ENCODE measurements at places on chromosomes 4 and X.

GRCh38 chrX:149508467-149508866 lies 3.4 kb upstream of the IDS start:
- no peak for DNase-seq

DNA sequence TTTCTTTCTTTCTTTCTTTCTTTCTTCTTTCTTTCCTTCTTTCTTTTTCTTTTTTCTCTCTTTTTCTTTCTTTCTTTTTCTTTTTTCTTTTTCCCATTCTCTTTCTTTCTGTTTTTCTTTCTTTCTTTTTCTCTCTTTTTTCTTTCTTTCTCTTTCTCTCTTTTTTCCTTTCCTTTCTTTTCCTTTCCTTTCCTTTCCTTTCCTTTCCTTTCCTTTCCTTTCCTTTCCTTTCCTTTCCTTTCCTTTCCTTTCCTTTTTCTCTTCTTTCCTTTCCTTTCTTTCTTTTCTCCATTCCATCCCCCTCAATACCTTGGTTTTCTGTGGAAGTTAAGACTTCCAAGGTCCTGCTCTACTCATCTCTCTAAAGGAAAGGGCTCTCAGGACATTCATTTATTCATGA lies 102.8 kb upstream of the CLNK start:
- no peak for DNase-seq

DNA sequence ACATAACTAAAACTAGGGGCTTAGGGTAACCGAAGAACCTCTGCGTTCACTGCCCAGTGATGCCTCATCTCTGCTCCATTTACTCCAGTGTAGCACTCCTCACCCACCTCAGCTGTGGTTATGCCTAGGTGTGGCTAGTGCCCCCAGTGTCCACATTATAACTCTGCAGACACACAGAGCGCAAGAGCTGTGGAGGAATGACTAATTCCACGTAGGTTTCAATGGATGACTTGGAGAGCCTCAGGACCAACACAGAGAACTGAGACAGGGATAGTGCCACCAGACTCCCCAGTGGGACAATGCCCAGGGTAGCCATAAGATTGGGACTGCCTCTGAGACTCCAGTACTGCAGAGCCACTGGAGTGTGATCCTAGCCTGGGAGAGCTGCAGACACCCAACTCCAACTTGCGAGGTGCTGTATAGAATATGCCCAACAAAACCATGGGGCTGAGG lies 542.4 kb upstream of the DIPK2B start:
- no peak for DNase-seq

GRCh38 chr4:5517372-5517771 lies 191.0 kb downstream of the EVC2 start:
- DNase-seq = no peak

- DNase-seq = no peak
Observed at GRCh38 chr4:155675709-155676429, 9.2 kb downstream of the GUCY1A1 start.

DNA sequence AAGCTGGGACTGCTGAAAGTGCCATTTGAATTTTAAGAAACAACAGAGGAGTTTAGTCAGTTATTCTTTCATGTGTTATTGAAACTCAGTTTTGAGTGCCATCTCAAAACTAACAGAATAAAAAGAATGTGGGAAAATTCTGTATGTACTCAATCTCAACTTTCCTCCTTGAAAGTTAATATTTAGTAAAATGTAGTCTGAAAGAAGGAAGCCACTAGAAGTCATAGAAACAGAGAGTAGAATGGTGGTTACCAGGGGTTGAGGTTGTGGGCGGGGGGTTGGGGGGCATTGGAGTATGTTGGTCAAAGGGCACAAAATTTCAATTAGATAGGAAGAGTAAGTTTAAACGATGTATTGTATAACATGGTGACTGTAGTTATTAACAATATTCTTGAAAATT lies 628.3 kb upstream of the MAGEB2 start:
- DNase-seq = no peak

GRCh38 chrX:134020910-134021309 lies 35.5 kb upstream of the GPC3 start:
- no peak for DNase-seq

- DNase-seq = no peak
Observed at GRCh38 chr4:52051213-52051614, at the start of gene SPATA18. Gene SPATA18 (plus strand): TSS chr4:52051304. CDS start chr4:52051705, 401 bp downstream.

DNA sequence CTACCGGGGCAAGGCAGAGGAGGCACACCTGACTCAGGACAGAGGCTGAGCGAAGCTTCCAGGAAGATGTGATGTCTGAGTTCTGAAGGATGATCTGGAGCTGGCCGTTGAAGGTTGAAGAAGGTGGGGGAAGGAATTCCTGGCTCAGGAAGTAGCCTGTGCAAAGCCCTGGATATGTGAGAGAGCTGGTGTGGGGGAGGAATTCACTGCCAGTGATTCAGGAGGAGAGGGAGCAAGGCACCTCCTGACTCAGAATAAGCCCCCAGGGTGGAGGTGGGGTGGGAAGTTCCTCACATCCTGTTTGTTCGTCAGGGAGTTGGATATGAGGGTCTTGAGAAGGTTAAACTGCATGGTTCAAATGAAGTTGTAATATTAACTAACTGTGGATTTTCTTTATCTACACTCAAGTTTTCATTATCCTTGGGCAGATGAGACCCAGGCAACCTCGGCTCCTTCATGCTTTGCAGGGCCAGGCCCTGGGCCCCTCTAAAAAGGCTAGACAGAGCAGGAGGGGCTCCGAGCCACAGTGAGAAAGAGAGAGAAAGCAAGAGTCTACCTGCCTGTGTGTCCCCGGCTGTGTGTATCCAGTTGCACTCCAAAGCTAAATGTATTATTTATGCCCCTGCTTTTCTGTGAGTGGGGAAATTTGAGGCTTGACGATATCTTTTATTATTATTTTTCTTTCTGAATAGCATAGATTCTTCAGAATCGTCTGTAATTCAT lies 7.1 kb downstream of the NHSL2 start:
- no peak for DNase-seq

GRCh38 chr4:40059362-40059761 lies 2.7 kb downstream of the N4BP2 start:
- no peak for DNase-seq

GRCh38 chr4:121720109-121720508 lies 23.3 kb upstream of the ANXA5 start:
- DNase-seq = no peak

- peak; percentile 60 for DNase-seq
Observed at GRCh38 chr4:48093991-48094416, 40.0 kb downstream of the TXK start.

DNA sequence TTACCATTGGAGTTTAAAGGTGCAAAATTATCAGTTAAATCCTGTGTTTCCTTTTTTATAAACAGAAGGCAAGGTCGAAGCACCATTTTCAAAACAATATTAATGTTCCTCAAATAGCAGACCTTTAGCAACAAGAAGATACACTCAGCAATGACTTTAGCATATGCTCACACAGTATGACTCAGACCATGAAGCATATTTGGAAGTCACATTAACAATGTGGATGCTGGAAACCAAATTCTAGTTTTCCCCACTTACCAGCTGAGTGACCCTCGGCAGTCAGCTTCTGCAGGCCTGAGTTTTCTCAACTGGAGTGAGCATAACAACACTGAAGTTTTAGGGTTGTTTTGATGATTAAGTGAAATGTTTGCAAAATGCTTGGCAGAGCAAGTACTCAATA lies 130.5 kb downstream of the ANK2 start:
- DNase-seq = no peak
